ENCODE measurements at places on chromosomes 7 and 10. TPM values are rescaled to one million over a fixed set of nuclear protein-coding genes. Genes with fewer than 3 reads are reported as not detected.

Gene ANKRD22
- 0.71 TPM for total RNA-seq

Gene ITGB1
- 409 TPM for total RNA-seq

Gene VENTX
- total RNA-seq, result 4.5 TPM

Gene DGKI
- 0.09 TPM for total RNA-seq

GRCh38 chr10:51073453-51074237 is 642 bp upstream of the PRKG1 start:
- peaks cover 14% of the 10 kb centered on the region for H3K4me1 ChIP-seq
- DNase-seq, result no peak
- peak overlapping the region; percentile 71 for H3K27ac ChIP-seq
- H3K4me3 ChIP-seq, result peak overlapping the region; percentile 66
- no peaks in the 10 kb centered on the region for H3K27me3 ChIP-seq
- H3K36me3 ChIP-seq, result no peaks in the 10 kb centered on the region

DNA sequence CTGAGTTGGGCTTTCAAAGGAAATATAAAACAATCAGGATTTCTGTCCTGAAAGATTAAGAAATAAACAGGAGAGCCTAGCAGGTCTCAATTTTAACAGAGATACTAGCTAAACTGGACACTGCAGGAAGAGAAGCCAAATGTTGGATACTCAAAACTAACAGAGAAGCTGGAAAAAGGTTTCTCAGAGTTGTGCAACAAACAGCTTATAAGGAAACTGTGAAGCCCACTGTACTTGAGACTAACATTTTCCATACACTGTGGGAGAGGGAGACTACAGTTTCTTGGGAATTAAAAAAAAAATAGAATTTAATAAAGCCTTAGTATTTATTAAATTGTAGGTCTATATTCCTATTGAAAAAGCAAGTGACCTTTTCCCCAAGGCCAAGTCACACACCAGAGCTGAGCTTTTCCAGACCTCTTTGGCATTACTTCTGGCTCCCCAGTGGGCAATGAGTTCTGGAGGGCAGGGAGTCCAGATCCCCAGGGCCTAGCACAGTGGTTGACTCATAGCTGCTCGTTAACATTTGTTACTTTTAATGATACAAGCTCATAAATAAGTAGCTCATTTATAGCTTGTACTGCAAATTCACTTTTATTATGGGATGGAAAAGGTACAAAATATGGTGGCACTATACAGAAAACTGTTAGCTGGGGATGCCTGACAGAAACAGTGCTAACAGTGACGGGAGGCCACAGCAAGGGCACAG is 68.3 kb downstream of the MINDY3 start:
- H3K27me3 ChIP-seq, result no peaks in the 10 kb centered on the region
- H3K4me3 ChIP-seq, result no peak overlapping the region
- H3K27ac ChIP-seq, result no peak overlapping the region

GRCh38 chr10:73379064-73379748 is 20.5 kb upstream of the CFAP70 start:
- H3K27me3 ChIP-seq, result no peaks in the 10 kb centered on the region
- no peaks in the 10 kb centered on the region for H3K4me1 ChIP-seq
- no peak overlapping the region for H3K27ac ChIP-seq
- H3K4me3 ChIP-seq, result no peak overlapping the region

- no peak for DNase-seq
- H3K27me3 ChIP-seq, result no peaks in the 10 kb centered on the region
- no peaks in the 10 kb centered on the region for H3K36me3 ChIP-seq
- H3K27ac ChIP-seq, result no peak overlapping the region
- H3K4me3 ChIP-seq, result no peak overlapping the region
These were observed 1219.8 kb downstream of the GATA3 start for GRCh38 chr10:9274206-9274755.

DNA sequence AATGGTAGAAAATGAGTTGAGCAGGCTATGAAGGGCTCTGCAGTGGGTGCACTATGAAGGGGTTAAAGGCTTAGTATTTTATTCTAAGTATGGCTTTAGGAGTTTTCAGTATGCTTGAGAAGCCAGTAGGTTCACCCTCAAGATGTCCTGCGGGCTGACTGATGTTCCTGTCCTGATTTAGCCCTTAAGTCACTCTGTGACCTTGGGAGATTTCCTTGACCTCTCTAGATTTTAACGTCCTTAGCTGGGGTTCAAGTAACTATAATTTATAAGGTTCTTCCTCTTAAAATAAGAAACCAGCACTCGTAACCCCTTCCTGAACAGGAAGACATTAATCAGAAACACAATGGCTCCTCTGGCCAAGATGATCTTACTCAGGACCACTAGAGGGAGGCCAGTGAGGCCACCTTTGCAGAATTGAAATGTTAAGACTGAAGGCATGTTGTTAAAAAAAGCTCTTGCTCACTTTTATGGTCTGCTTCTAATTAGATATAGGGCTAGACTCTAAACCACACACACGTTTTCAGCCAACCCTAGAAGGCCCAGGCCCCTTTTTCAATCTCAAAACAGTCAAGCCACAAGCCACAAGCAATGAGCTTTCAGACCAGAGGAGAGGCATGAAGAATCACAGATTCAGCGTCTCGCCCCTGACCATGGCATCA is 41.9 kb downstream of the CDK1 start:
- no peaks in the 10 kb centered on the region for H3K36me3 ChIP-seq
- H3K4me1 ChIP-seq, result peaks cover 19% of the 10 kb centered on the region
- H3K4me3 ChIP-seq, result no peak overlapping the region
- no peaks in the 10 kb centered on the region for H3K27me3 ChIP-seq
- H3K27ac ChIP-seq, result no peak overlapping the region

- H3K27me3 ChIP-seq, result no peaks in the 10 kb centered on the region
- no peaks in the 10 kb centered on the region for H3K4me1 ChIP-seq
- DNase-seq, result no peak
- H3K36me3 ChIP-seq, result no peaks in the 10 kb centered on the region
These were observed 28.9 kb upstream of the INHBA start for GRCh38 chr7:41731493-41732435.

- H3K4me3 ChIP-seq, result no peak overlapping the region
- DNase-seq, result no peak
- H3K4me1 ChIP-seq, result no peaks in the 10 kb centered on the region
- H3K36me3 ChIP-seq, result no peaks in the 10 kb centered on the region
These were observed 3.4 kb downstream of the AOC1 start for GRCh38 chr7:150855476-150856302.

- H3K4me1 ChIP-seq, result peaks cover 41% of the 10 kb centered on the region
- no peak overlapping the region for H3K4me3 ChIP-seq
- DNase-seq, result no peak
- no peak overlapping the region for H3K27ac ChIP-seq
These were observed 38.8 kb downstream of the EPC1 start for GRCh38 chr10:32308027-32308603.

- H3K27ac ChIP-seq, result peak overlapping the region; percentile 53
- no peaks in the 10 kb centered on the region for H3K27me3 ChIP-seq
These were observed 40.8 kb upstream of the HGF start for GRCh38 chr7:81810476-81811155.

- H3K27me3 ChIP-seq, result no peaks in the 10 kb centered on the region
- no peaks in the 10 kb centered on the region for H3K4me1 ChIP-seq
- H3K36me3 ChIP-seq, result no peaks in the 10 kb centered on the region
- H3K4me3 ChIP-seq, result no peak overlapping the region
These were observed 176.0 kb downstream of the KMT2E start for GRCh38 chr7:105189859-105190492.

DNA sequence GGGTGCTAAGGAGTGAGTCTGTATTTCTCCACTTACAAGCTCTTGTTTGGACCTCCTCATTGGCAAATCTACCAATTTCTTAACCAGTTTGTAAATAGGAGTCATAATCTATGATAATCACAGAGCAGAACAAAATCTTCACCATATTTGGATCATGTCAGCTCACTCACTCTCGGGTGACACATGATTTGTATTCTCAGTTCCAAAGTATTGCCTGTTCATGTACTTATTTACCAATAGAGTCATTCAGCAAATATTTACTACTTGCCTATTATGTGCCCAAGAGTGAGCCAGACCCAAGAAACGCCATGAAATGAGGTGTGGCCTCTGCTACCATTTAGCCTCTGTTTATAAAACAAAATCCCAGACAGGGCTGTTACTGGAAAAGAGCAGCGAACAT is 114.8 kb downstream of the TSPAN12 start:
- H3K36me3 ChIP-seq, result no peaks in the 10 kb centered on the region
- no peak overlapping the region for H3K4me3 ChIP-seq
- no peak for DNase-seq
- H3K27ac ChIP-seq, result no peak overlapping the region
- H3K27me3 ChIP-seq, result no peaks in the 10 kb centered on the region
